Activated naive CD4-positive, alpha-beta T cell treated with anti-CD3 and anti-CD28 coated beads, Interleukin-2, amount 10 ng/mL, durations not matched to agents 7 days and 5 days (primary cell): ENCODE measurements at places on chromosomes 4 and X.

DNA sequence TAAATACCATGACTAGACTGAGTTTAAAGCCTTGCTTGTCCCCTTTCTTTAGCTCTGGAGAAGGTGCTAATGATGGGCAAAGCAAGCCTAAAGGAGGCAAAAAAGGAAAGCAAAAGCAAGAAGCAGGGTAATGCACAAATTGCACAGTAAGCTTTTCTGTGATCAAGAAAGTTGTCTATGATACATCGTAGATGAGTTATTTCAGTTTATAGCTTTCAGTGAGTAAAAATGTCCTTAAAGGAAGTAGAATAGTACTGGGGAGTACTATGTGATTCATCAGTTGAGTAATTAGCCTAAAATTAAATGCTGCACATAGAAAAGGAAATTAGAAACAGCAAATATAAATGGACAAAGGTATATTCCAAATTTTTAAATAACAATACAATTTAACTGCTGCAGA is 50.2 kb upstream of the PDE5A start:
- DNase-seq = no peak

- DNase-seq = no peak
Measured at GRCh38 chr4:16598597-16599206, 299.7 kb downstream of the LDB2 start.

DNA sequence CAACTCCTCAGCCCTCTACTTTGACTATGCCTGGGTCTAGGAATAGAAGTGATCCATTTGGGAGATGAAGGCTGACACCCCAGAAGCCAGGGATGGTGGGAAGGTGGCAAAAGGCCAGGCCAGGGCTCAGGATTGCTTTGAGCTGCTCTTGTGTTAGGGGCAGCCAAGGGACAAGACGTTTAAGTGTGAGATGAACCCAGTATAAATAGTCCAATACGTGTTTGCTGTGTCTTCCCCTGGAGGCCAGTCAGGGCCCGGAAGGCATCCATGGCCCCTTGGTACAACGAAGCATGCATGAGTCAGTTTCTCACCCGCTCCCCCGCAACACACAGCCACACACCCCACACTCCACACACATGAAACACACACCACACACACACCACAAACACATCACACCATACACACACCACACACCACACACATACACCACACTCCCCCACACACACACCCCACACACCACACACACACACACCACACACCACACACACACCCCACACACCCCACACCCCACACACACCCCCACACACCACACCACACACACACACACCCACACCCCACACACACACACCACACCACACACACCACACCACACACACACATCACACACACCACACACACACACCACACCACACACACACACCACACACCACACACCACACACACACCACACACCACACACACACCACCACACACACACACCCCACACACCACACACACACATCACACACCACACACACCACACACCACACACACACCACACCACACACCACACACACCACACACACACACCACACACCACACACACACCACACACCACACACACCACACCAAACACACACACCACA is 5.1 kb downstream of the STARD8 start:
- DNase-seq = no peak

- no peak for DNase-seq
Measured at GRCh38 chr4:8274765-8275547, 5.4 kb downstream of the HTRA3 start.

- no peak for DNase-seq
Measured at GRCh38 chrX:140425712-140426395, 79.0 kb downstream of the SOX3 start.

- no peak for DNase-seq
Measured at GRCh38 chrX:95754411-95754810, 930.2 kb upstream of the DIAPH2 start.

DNA sequence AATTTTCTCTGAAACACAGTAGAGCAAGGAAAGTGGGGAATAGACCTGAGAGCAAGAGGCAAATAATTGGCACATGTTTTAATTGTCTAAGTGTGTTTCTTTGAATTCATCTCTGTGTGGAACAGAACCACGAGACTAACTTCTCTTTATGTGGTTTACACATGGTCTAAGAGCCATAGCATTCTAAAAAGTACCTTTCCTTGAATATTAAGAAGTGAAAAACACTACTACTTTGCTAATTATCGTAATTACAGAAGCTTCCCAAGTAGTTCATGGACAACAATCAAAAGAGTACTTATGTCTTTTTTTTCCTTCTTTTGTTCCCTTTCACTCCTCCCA is 2.9 kb upstream of the CYBB start:
- DNase-seq = no peak

DNA sequence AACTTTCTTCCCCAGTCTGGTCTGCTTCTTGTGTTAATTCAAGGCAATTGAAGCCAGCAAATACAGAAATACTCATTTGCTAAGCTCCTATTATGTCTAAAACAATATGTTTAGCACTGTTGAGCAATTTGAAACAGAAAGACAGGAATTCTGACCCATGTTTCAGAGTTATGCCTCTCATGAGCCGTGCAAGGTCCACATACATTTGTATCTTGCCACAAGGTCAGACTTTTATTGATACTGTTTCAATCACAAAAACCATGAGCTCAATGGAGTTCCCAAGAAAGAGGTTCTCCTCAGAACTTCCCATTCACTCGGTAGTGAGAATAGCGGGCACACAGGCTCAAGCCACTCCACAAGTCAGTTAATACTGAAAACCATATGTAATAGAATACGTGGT is 47.6 kb upstream of the SPRY1 start:
- no peak for DNase-seq

- no peak for DNase-seq
Measured at GRCh38 chrX:63961964-63962363, 176.9 kb upstream of the ARHGEF9 start.

DNA sequence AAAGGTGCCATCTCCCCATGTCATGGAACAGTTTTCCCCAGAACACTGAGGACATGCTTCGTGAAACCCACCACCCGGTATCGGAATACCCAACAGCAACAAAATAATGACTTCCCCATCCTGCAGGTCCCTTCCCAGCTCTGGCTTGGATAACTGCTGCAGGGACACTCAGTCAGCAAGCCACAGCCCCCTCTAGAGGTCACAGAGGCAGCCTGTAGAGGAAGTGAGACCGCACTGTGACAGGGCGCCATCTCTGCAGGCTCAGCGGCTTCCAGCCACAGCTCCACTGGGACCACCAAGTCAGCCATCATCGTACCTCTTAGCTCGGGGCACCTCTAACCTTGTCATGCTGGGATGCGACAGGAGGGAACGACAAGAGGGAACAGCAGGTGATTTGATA is 315.9 kb downstream of the LDB2 start:
- DNase-seq = no peak

GRCh38 chrX:5431823-5432222 is 796.8 kb downstream of the NLGN4X start:
- DNase-seq = no peak

GRCh38 chr4:185011408-185011807 is 6.9 kb upstream of the HELT start:
- DNase-seq = peak; percentile 35

DNA sequence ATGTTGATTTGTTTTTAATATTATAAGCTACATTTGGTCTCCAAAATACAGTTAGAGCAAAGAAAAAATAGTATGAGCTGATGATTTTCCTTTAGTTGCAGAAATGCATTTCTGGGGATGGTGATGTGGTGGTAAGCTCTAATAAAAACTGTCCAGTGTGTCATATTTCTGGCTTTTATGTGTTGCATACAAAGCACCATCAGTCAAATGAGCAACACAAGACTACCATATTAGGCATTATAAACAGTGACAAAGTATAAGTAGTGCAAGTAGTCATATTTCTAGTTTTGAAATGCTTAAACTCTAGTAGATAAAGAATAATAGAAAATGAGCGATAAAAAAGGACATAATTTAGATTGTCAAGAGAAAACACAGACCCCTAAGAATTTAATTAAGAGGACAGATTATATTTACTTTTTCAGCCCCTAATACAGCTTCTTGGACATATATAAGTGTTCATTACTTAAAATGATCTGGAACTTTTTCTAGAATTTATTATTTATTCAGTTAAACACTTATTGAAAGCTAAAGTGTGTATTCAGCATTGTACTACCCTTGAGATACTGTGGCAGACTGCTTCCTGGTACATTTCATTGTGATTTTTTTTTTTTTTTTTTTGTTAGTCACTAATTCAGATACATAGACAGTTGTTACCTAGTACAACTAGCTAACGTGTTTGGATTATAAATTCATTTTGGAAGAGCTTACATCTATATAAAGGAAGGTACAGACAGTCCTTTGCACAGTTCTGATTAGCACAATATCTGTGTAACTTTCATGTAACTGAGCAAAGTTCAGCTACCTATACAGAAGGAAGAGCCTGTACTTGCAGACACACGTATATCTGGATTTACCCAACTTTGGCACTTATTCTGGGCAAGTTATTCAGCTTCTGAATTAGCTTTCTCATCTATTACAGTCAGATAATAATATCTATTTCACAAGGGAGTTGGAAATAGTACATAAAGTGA is 22.3 kb downstream of the RAP1GDS1 start:
- DNase-seq = no peak

DNA sequence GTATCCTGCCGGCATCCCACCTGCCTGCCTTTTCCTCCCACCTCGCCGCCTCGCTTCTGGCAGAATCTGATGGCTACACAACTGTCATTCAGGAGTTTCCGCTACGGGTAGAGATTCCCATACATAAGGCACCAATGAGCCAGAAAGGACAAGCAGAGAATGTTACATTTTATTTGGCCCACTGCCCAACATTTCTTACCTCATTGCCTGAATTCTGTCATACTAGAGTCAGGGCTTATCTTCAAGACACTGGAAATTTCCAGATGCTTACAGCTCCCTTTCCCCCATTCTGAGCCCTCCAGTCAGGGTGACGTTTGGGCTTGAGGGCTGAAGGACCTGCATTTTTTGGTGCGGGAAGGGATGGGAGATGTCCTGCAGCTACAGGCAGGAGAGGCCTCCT is 113.0 kb downstream of the NHS start:
- no peak for DNase-seq

GRCh38 chr4:178937130-178937529 is 1494.9 kb upstream of the AGA start:
- DNase-seq = no peak

- no peak for DNase-seq
Measured at GRCh38 chr4:182971702-182972101, 54.5 kb upstream of the DCTD start.

DNA sequence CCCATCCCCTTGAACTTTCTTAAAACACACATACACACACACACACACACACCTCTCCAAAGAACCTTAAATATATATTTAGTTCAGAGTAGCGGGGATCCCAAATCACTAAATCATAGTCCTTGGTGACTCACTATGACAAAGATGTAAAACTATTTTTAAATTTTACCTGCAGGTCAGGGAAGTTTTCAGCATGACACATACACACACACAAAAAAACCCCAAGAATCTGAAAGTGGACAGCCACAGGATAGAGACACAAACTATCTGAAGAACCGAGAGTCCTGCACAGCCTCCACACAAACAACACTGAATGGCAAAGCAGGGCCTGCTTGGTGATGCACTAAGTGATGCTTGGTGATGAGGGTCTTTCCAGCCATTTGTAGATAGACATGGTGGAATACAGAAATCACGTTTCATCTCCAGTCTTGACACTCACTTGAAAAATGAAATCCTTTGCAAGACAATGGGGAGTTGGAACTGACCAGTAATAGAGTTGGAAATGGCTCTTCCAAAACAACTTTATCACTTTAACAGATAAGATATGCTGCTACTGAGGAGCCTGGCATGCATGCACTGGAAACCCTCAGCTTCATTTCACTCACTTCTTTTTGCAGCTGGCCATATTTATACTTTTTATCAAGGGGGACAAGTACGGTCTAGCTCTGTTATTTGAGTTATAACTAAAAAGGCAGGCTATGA is 307.3 kb downstream of the RAPGEF2 start:
- DNase-seq = no peak

DNA sequence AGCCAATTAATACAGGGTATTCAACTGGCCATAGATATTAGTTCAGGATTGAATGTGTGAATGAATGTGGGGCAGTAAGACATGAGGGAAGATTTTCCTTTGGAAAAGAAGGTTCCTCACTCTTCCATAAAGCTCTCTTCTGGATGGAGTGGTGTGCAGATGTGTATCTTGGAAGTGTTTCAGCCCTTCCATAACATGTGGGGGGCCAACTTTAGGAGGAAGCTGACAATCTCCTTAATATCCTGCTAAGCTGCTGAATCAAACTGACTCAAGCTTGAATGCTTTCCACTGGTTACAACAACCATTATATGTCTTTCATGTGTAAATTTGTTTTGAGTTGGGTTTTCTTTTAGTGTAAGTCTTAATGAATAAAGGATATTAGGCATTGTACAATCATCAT is 40.3 kb downstream of the FANCB start:
- no peak for DNase-seq

DNA sequence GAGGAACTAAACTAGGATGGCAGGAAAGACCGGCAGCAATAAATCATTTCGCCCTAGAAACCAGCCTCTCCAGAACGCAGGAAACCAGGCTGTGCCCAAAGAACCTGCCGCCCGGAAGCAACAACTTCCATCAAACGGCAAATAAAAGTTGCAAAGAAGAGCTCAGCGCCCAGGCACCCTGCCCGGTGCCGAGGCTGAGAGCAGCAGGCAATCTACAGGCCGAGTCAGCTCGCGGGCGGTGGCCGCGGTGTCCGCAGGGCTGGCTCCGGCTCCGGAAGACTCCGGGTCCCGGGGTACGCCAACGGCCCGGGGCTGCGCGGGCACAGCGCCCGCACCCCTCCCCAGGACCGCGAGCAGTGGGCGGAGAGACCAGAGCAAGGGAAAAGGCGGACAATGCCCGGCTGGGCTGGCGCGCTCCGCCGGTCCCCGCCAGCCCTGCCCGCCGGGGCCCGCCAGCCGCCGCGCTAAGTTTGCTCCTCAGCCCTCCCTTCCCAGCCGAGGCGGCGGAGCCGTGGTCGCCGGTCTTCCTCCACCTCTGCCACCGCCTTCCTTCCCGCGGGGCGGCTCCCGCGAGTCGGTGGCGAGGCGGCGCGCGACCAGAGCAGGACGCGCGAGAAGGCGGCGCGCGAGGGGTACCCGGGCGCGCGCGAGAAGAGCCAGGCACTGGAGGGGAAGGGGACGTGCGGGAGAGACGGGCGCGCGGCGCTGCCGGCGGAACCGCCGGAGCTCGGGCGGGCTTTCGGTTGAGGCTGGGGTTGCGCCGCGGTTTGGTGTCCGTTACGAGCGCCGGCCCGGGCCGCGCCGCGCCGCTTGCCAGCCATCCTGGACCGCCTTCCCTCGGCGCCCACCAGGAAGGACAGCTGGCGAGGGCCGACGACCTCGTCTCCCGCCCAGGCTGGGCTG is 733 bp downstream of the FRYL start:
- peak; percentile 75 for DNase-seq

GRCh38 chr4:101309925-101310324 is 37.4 kb downstream of the PPP3CA start:
- DNase-seq = no peak

DNA sequence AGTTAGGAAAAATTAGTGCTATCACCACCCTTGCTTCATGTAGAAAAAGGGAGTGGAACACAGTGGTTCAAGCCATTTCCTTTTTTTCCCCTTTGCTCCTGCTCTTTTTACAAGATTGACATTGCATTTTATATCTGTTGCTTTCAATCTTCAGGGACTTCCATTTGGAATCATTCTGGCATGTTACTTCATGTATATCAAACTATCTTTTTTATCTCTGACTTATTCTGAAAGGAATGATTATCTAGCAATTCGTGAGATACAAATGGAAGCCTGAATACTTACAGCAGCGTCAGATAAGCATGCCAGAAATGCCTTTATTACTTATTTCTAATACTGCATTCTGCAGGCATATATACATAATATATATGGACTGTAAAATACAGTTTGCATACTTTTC is 20.4 kb downstream of the ADGRL3 start:
- no peak for DNase-seq
